Mucosa of descending colon (tissue), 3 donors: ENCODE measurements at places on chromosomes 2 and 18.

DNA sequence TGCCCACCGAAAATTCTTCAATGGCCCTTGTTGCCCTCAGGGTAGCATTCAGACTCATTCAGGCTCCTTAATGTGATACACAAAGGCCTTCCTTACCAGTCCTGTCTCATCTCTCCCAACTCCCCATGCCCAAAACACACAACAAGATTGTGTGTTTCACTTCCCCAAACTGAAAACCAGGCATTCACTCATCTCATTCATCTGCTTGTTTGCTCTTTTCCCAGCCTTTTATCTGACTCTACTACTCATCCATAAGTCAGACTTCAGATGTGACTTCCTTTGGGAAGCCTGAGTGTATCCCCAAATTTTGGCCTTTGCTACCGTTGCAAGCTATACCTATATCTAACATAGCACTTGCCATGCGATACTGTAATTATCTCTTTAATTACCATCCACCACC is 9.7 kb upstream of the SLC39A10 start:
- no peak for DNase-seq

DNA sequence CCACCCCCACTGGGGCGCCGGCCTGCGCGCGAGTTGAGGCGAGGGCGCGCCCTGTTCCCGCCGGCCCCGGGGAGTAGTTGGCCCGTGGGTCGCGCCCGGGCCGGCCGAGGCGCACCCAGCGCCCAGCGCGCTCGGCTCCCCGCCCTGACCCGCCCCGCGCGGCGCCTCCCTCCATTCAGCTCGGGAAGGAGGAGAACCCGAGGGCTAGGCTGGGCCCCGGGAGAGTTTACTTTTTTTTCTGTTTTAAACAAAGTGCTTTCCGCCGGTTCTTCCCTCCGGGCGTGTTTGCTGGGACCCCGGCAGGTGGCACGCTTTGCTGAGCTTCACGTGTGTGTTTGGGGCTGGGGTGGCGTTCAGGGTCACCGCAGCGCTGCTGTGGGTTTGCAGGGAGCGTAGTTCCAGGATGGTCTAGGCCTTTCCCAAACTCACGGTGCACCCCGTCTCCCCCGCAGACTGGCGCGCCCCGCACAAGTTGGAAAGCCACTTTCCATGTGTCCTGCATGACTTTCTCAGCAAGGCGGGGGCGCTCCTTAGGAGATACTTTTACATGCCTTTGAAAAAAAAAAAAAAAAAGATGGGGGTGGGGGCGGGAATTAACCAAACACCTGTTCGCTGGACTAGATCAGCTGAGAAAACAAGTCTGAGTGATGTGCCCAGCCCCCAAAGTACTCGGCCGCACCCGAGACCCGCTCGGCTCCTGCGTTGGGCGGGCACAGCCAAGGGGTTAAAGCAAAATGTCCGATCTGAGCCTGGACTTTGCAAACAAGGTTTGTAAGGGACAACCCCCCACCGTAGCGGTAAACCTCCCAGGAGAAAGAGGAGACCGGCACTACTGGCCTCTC is 825 bp downstream of the ITGA6 start:
- peak; percentile 85 for DNase-seq

GRCh38 chr2:941871-942270 is 8.8 kb upstream of the SNTG2 start:
- DNase-seq: no peak

- DNase-seq: no peak
Measured at GRCh38 chr18:22031611-22032010, 137.8 kb upstream of the GATA6 start.

GRCh38 chr2:46999857-47000678 is 84.5 kb upstream of the MCFD2 start:
- DNase-seq: no peak

- DNase-seq: no peak
Measured at GRCh38 chr2:32852856-32853255, 93.9 kb upstream of the LTBP1 start.
